ENCODE measurements at places on chromosomes 13 and 19. TPM values are rescaled to one million over a fixed set of nuclear protein-coding genes. Genes with fewer than 3 reads are reported as not detected.
A peak's percentile ranks its signal among the peaks of the same experiment; 100 is the strongest.

- DNase-seq: no peak
These were observed 4.8 kb downstream of the IER2 start for GRCh38 chr19:13154911-13155471.

The TMEM190 gene
- 1.3 TPM for polyA plus RNA-seq

- no peak for DNase-seq
These were observed 61.3 kb upstream of the POMP start for GRCh38 chr13:28597641-28598040.

DNA sequence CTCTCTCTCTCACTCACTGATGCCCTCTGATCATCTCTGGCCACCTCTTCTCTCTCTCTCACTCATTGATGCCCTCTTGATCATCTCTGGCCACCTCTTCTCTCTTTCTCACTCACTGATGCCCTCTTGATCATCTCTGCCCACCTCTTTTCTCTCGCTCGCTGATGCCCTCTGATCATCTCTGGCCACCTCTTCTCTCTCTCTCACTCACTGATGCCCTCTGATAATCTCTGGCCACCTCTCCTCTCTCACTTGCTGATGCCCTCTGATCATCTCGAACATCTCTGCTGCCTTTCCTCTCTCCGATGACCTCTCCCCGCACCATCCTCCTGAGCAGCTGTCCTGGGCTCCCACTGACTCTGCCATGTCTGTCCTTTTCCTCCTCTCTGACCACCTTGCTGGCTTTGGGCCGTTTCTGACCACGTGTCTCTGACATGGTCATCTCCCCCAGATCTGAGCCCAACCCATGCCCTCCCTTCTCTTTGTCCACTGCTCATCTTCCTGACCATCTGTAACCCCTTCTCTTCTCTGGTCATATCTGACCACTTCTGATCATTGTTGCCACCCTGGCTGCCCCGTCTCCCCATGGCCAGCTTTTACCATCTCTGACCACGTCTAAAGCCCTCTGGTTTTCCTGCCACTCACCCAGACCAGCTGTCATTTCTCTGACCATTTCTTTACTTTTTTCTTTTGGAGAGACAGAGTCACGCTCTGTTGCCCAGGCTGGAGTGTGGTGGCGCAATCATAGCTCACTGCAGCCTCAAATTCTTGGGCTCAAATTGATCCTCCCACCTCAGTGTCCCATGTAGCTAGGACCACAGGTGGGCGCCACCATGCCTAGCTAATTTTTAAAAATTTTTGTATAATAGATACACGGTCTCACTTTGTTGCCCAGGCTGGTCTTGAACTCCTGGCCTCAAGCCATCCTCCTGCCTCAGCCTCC is 2.4 kb downstream of the LRFN3 start:
- no peak for DNase-seq

The IGFL2 gene
- not detected for polyA plus RNA-seq

The ZNF816 gene
- polyA plus RNA-seq: 3.0 TPM

DNA sequence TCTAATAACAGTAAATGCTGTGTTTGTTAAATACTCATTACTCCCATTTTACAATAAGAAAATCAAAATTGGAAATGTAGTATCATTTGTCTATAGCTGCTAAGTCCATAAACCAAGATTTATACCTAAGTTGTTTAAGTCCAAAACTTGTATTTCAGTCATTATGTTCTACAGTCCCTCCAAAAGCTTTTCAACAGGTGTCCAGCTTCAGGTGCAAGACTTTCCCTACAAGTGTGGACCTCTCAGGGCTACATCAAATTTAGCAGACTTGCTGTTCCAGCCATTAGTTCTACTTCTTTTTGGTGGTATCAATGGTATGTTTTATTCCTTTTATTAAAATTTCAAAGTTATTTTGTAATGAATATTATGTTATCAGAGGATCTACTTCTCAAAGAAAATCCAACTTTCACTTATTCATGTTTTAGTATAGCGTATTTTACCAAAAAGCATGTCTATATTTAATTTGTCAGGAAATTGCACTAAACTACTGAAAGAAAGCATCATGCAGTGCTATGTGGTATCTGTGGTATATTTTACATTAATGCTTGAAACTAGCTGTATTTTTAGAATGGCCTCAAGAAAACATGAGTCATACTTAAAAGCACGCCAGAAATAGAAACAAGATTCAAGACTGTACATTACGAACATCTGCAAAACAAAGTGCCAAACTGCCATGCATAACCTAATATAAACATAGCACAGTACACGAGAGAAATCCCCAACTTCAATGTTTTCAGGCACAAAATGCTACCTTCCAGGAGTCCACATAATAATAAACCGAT is 44.5 kb downstream of the VWA8 start:
- DNase-seq: peak; percentile 52

- DNase-seq: no peak
These were observed 112.2 kb upstream of the GPR12 start for GRCh38 chr13:26872525-26873385.

The RFPL4AL1 gene
- not detected for polyA plus RNA-seq

DNA sequence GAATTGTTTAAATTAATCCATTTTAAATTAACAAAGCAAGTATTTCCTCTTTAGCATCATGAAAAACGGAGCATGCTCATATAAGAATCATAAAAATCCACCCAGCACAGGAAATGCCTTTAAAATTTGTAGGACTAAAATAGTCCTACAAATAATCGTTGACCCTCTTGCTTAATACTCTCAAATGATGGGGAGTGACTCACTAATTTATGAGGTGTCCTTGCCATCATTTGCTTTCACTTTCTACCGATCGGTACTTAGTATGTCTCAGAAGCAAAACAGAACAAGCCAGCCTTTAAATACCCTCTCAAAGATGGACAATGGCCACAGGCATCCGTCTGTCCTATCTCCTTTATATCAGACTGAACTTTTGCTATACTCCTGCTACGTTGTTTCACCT is 97.2 kb downstream of the SUCLA2 start:
- DNase-seq: peak; percentile 31

The PDX1 gene
- not detected for polyA plus RNA-seq

The THSD8 gene
- polyA plus RNA-seq: 2.6 TPM

The LPAR2 gene
- 2.1 TPM for polyA plus RNA-seq

GRCh38 chr13:59534806-59535205 is 628.9 kb downstream of the DIAPH3 start:
- no peak for DNase-seq

DNA sequence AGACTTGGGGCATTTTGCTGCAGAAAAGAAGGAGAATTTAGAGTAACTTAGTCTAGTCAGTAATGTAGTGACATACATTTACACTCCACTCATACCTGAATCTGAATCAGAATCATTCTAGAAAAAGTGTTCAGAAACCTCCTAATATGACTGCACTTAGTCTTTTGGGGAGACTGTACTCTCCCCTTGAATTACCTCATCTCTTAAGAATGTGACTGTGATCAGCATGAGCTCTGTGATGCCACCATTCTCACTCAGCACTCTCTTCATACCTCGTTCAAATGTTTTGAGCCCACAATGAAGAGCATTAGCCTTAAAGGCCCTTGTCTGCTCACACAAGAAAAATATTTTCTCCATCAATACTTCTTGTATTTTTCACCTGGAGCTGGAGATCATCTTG is 229.4 kb downstream of the FGF14 start:
- DNase-seq: no peak

DNA sequence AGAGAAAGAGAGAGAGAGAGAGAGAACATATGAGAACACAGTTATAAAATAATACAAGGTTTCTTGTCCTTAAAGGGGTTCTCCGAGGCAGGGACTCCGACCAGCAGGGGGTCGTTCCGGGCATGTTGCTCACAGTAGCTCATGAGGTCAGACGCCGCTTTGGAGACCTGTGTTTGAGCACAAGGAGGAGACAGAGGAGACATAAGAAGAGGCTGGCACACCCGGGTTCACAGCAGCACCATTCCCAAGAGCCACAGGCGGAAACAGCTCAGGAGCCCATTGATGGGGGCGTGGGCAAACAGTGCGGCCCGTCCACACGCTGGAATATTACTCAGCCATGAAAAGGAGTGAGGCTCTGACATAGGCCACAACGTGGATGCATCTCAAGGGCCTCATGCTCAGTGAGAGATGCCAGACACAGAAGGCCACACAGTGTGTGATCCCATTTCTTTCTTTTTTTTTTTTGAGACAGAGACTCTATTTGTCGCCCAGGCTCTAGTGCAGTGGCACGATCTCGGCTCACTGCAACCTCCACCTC is 39.1 kb downstream of the GADD45B start:
- DNase-seq: no peak

GRCh38 chr13:110173247-110173818 is 133.6 kb downstream of the COL4A1 start:
- DNase-seq: no peak

GRCh38 chr13:57437587-57437986 is 194.0 kb upstream of the PCDH17 start:
- no peak for DNase-seq

DNA sequence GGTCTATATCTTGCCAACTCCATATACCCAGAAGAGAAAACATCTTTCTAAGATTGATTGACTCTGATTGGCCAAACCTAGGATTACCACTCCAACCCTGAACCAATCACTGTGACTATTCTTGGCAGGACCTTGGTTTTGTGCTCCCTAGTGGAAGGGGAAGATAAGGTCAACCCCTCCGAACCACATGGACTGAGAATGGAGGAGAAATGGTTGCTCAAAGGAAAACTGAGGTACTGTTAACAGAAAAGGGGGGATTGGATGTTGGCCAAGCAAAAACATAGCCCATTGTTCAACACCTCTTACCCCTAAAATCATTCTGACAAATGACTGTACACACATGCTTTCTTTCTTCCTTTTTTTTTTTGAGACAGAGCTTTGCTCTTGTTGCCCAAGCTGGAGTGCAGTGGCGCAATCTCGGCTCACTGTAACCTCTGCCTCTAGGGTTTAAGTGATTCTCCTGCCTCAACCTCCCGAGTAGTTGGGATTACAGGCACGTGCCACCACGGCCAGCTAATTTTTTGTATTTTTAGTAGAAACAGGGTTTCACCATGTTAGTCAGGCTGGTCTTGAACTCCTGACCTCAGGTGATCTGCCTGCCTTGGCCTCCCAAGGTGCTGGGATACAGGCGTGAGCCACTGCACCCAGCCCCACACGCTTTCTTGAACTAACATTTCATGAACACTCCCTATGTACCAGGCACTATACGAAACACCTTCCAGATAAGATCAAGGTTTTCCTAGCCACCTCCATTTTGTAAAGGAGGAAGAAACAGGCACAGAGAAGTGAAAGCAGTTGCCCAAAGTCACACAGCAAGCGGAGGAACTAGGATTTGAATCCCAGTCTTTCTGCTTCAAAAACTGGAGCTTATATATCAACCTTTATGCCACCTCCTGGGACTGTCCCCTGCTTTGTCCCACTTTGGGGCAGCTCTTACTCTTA is 6.5 kb downstream of the MEIOSIN start:
- no peak for DNase-seq

- peak; percentile 12 for DNase-seq
These were observed 122.4 kb downstream of the TRPC4 start for GRCh38 chr13:37747071-37747612.

- no peak for DNase-seq
These were observed 75.3 kb downstream of the ERICH6B start for GRCh38 chr13:45540195-45540594.

- DNase-seq: no peak
These were observed 210.9 kb downstream of the NALCN start for GRCh38 chr13:101205408-101205807.

DNA sequence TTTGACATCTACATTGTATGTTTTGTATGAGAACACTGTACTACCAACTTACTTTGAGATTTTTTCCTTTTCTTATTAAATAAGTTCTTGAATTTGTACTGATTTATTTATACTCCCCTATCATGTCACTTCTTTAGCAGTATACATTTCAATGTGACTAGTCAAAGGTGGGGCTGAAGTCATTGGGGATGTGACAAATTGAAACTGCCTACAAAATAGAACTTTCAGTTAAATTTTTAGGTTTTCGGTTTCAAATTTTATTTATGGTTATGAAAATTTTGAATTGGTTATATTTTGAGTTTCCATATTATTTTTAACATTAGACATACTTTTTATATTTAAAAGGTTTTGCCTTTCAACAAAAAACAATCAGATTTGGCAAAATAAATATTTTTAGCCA is 221.6 kb downstream of the NBEA start:
- DNase-seq: no peak

GRCh38 chr19:55220525-55220924 is 8.0 kb downstream of the TMEM86B start:
- no peak for DNase-seq

GRCh38 chr19:54014920-54015560 is 23.6 kb downstream of the CACNG6 start:
- DNase-seq: no peak

DNA sequence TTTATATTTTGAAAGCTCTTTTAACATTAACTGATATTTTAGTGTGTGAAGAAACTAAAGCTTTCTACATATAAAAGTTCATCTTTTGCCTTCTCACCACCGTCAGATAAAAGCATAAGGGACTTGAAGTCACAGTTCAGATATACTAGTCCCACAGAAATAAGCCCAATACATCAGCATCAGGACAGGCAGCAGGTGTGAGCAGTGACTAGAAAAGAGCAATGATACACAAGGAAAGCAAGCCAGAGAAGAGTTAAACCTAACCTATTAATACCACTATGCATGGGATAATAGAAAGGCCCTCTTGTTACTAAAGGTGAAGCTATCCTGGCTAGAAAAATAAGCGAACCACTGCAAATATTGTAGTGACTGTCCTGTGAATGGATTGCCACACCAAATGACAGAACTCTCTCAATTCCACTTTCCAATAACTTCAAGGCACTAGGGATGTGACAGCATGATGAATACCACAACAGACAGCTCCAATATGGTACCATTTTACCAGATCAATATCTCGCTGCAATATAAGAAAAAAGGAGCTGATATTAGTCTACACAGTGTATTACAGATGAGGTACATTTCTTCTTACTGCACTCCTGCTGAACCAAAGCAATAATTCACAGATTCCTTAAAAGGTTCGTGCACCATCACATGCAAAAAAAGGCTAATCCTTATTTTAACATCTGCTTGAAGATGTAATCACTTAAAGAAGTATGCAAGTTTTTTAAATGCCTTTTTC is 114.1 kb downstream of the DACH1 start:
- no peak for DNase-seq

DNA sequence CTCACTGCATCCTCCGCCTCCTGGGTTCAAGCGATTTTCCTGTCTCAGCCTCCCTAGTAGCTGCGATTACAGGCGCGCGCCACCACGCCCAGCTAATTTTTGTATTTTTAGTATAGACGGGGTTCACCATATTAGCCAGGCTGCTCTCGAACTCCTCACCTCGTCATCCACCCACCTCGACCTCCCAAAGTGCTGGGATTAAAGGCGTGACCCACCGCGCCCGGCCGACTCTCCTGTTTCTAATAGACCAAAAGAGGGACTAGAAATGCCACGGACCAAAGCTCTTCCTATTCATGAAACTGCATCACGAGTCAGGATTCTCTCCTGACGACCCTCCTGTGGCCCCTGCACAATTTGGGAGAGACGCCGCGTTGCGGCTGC is 563 bp downstream of the ZNF43 start:
- no peak for DNase-seq

DNA sequence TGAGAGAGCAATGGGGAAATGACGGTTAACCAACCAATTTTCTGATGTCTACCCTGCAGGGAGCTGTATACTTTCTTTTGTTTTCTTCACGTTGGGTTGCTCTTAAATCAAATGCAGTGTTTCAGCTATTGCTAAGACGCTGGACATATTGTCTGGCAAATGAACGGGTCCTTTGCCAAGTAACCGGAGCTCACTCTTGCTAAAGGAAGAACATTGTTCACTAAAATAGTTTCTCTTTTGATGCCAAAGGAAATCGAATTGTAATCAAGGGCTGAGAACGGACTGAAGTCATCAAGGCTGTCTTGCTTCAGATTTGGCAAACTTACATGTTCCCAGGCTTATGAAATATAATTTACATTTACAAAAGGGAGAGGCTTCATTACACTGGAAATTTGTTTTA is 142.3 kb upstream of the ARGLU1 start:
- DNase-seq: no peak

All from BJ (cell line).